AG04449 (cell line): ENCODE measurements at places on chromosomes 12 and 14.
A peak's percentile ranks its signal among the peaks of the same experiment; 100 is the strongest.

DNA sequence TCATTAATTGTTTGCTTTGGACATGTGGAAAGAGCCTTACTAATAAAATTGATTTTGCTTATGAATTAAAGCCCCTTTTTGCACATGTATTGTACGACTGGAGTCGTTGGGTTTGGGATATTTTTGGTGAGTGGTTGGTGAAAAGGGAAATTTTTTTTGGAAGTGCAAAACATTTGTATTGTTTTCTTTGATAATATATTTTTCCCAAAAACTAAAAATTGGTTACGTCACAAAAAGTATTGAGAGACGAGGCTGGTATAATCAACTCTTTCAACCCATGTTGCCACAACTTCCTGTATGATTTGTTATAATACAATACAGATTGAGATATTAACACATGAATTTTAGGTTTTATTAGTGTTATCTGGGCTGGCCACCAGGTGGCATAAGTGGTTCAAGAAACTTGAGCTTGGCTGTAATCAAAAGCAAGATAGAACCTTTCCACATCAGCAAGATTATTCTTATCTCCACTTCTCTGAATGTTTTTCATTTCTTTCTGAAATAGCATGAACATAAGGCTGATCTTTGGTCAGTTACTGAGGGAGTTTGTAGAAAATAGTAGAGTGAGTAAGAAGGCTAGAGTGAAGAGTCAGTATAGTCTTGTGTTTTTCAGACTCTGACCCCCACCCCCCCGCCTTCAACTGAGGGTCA is 8.7 kb downstream of the NGDN start:
- DNase-seq, result peak; percentile 33

GRCh38 chr12:63093711-63094110 is 57.3 kb downstream of the AVPR1A start:
- no peak for DNase-seq

DNA sequence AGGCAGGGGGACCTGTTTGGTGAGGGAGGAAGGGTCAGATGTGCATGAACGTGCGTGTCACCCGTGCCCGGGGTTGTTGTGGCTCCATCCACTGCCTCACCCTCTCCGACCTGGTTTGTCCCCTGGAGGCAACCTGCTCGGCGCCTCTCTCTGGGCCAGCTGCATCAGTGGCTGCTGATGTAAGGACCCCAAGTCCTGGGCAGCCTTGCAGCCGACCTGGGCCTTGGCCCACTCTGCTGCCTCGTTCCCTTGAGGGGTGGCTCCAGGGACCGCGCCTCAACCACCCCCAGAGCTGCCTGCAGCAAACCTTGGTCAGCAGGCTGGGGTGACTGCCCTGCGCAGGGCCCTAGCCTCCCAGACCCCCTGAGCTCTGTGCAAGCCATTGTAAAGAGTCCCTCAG is 351.7 kb downstream of the TMEM121 start:
- DNase-seq, result no peak

DNA sequence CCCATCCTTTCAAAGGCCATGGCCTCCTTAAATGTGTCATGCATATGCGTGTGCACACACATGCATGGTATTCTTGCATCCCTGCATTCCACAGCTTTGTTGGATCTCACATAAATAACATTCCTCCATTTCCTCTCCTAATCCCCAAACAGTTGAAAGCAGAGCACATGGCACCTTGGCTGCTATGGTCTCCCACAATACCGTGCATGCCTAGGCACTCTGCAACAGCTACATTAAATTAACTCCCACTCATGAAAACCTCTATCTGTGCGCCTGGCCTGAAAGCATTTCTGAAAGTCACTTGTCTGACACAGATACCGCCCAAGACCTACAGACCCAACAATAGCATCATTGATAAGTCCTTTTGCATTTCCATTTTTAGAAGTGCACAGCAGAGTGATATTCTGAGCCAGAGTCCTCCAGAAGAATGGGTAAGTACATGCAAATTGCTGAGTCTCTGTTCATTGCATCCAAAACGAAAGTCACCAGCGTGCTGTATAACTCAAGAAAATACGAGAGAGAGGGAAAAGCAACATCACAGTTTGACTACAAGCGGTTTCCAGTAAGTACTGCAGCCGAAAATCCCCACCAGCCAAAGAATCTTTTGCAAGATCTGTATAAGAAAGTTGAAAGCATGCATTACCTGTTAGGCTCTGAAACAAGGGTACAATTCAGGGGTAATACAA is 436 bp downstream of the ASB2 start:
- no peak for DNase-seq

DNA sequence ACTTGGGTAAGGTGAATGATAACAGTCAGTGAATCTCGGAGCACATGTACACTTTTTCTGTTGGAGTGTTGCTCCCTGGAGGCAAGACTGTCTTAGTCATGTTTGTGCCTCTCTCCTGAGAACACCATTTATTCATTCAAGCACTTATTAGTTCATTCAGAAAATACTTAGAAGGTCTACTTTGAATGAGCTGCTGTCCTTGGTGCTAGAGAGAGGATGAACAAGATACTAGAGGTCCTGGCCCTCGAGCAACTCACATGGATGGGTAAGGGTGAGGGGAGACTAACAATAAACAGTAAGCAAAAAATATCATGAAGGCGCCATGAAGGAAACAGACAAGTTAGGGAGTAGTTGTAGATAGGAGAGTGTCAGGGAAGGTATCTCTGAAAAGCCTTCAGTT is 17.1 kb upstream of the SAMD4A start:
- no peak for DNase-seq

DNA sequence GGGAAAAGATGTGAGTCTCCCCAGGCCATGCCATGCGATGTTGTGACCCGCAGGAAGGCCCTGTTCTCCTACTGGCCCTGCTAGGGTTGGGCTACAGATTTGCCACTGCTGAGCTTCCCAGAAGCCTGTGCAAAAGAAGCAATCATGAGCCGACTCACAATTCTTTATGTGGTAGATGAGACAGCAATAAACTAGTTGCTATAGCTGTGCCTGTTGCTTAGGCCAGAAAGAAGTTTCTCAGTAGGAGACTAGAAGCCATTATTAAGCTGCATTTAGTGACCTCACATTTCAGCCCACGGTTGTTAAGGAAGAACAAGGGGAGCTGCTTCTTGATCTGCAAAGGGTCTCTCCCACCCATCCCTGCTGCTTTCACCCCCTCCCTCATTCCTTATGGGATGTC is 239.4 kb upstream of the CRY1 start:
- DNase-seq, result no peak

GRCh38 chr12:122215771-122216170 is 10.1 kb downstream of the DIABLO start:
- no peak for DNase-seq
